ENCODE measurements at places on chromosomes 5 and 9.

GRCh38 chr5:121239951-121240350 is 611.7 kb upstream of the FTMT start:
- no peak for DNase-seq

DNA sequence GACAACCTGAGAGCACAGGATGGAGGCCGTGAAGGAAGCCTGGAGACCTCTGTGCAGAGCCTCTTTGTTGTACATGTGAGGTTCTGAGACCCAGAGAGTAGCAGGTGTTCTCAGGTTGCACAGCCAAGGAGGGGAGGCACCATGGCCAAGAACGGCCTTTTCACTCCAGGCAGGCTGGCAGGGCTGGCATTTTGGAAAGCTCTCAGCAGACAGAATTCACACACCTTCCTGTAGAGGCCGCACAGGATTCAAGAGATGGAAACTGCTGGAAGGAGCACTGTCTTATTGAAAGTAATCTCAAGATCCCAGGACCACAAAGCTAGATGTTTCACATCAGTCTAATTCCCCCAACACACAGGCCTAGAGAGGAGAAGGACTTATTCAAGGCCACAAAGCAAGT is 52.8 kb upstream of the XPA start:
- DNase-seq, result no peak

DNA sequence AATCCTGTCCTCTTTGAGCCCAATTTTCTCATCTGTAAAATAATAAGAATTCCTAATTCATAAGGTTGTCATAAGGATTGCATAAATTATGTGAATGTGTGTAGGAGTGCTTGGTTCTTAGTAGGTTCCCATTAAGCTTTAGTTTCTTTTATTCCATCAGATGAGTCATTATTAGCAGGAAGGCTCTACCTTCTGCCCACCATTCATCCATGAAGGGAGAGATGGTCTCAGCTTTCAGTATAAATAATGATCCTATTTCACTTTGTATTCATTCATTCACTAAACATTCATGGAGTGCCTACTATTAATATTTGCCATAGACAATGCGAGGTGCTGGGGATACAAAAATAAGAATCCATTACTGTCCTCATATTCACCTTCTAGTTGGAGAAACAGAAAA is 3.0 kb downstream of the CMYA5 start:
- no peak for DNase-seq

- no peak for DNase-seq
Measured at GRCh38 chr9:121557581-121558447, 58.2 kb upstream of the GGTA1 start.

GRCh38 chr5:63170486-63170885 is 591.9 kb downstream of the LRRC70 start:
- no peak for DNase-seq

DNA sequence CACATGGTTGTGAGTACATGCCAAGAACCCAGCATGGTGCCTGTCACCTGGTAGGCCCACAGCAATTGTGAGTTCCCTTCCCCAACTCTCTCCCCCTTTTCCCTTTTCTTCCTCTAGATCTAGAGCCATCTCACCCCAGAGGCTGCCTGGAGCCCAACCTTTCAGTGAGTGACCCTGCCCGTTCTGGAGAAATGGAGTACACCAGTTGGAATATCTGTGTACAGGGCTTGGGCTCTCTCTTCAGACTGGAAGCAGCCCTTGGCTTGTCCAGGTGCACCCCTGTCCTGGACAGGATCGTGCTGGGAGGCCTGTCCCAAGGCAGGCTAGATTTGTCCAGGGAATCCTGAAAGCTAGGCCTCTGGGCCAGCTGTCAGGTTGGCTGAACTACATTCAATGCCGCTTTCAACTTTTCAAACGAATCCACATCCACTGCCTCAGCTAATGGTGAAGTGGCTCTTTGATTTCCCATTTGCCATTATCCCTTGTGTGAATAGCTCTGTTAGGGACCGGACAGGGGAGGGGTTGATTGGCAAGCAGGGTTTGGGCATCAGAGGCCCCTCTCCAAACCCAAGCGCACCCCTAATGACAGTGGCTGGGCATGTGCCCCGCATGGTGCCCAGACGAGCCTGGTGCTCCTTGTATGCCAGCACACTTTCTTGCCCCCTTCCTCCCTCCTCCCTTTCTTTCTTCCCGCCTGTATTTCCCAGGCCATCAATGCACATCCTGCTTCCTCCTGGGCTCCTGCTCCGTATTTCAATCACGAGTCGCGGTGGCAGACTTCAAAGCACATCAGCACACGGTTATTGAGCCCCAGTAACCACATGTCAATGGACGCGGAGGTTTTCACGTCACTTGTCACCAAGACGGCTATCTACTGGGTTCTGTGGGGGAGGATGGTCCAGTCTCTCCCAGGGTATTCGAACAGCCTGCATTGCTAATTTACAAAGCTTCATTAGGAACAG is 211.2 kb downstream of the DAB2IP start:
- DNase-seq, result no peak

- DNase-seq, result no peak
Measured at GRCh38 chr9:36204906-36205547, 14.3 kb downstream of the CLTA start.

DNA sequence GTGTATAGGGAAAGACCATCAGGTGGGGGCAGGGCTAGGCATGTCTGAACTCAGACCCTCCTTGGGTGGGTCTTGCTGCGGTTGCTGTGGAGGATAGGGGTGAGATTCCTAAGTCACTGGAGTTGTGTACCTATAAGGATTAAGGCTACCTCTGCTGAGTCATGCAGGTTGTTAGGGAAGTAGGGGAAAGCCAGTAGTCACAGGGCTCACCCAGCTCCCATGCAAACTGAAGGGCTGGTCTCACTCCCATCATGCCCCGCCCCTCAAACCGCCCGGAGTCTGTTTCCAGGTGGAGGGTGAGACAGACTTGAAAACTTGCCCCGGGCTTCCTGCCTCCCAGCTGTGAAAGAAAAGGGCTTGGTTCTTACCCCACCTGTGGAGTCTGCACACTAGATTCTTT is 161.8 kb downstream of the CAVIN4 start:
- DNase-seq, result no peak

GRCh38 chr5:98568336-98568735 is 205.1 kb upstream of the RGMB start:
- DNase-seq, result no peak

GRCh38 chr5:169964246-169964645 is 16.0 kb downstream of the INSYN2B start:
- no peak for DNase-seq

- DNase-seq, result no peak
Measured at GRCh38 chr5:77129391-77129990, 42.4 kb upstream of the ZBED3 start.

- no peak for DNase-seq
Measured at GRCh38 chr9:84123648-84124406, 143.2 kb downstream of the RMI1 start.

GRCh38 chr5:91189480-91190313 is 193.4 kb downstream of the ARRDC3 start:
- no peak for DNase-seq
